Effector CD4-positive, alpha-beta T cell (primary cell): ENCODE measurements at places on chromosomes 11 and 22.

- no peak for DNase-seq
Measured at GRCh38 chr22:35195821-35196220, 61.5 kb upstream of the HMGXB4 start.

- DNase-seq: no peak
Measured at GRCh38 chr11:56066980-56067379, 26.1 kb upstream of the OR8I2 start.

DNA sequence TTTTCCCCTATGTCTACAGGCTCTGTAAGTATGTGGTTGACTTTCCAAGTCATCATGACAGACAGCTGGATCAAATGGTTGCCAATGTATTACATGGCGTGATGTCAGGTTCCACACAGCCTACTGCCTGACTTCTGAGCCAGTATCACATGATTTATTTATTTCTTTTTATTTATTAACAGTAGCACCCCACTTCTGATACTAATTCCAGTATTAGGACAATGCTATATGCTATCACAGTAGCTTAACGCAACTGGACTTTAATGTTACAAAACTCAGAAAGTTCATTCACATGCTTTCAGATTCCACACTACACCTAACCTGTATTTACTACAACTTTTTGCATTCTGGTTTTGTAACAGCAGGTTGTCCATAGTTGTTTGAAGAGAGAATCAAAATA lies 17.7 kb upstream of the C11orf24 start:
- no peak for DNase-seq

- no peak for DNase-seq
Measured at GRCh38 chr22:23673050-23673620, 17.7 kb upstream of the RGL4 start.

GRCh38 chr11:97567801-97568200 lies 1178.0 kb downstream of the JRKL start:
- no peak for DNase-seq

DNA sequence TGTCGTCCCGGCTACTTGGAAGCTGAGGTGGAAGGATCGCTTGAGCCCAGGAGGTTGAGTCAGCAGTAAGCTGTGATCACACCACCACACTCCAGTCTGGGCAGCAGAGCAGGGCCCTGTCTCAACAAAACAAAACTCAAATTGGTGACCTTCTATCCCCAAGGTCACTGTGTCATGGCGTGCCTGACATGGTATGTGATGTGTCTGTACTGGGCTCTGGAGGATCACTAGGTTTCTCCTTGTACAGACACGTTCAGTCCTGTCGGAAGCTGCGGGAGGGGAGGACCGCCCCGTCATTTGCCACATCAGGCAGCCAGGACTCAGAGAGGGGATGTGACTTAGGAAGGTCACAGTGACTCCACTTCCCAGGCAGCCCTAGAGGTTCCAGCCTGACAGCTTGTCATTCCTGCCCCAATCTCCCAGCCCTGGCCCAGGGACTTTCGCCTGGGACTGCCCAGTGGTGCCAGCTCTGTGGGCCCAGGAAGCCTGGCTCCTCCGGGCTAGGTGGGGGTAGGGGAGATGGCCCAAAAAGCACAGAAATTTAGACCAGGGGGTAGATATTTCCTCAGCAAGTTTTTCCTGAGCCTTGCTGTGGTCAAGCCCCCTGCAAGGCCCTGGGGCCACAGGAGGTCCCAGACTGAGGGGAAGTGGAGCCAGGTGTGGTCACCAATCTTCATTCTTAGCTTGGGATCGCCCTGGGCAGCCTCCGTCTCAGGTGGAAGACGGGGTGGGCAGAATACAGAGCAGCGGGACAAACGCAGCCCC lies 53.2 kb downstream of the TRIOBP start:
- no peak for DNase-seq
